GM12878 (cell line): ENCODE measurements at places on chromosomes 6 and 20. TPM values are rescaled to one million over a fixed set of nuclear protein-coding genes. Genes with fewer than 3 reads are reported as not detected.

DNA sequence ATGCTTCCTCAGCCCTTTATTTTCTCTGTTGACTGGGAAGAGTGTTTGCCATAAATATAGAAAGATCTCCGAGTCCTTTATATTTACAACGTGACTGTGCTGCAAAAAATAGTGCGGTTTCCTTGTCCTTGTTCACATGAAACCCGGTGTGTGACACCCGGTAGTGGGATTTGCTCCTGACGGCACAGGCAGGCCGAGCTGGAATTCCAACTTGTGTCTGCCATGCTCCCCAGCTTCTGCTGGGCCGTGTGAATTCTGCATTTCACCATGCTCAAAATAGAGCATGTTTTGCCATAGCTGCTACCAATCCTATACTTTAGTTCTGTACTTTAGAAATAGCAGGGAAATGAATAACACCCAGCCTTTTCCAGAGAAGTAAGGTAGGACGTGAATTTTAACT is 60.3 kb upstream of the PDE10A start:
- no peak for DNase-seq
- H3K27ac ChIP-seq, result no peak overlapping the region
- no peaks in the 10 kb centered on the region for H3K27me3 ChIP-seq
- no peaks in the 10 kb centered on the region for H3K4me1 ChIP-seq
- no peak overlapping the region for H3K4me3 ChIP-seq

DNA sequence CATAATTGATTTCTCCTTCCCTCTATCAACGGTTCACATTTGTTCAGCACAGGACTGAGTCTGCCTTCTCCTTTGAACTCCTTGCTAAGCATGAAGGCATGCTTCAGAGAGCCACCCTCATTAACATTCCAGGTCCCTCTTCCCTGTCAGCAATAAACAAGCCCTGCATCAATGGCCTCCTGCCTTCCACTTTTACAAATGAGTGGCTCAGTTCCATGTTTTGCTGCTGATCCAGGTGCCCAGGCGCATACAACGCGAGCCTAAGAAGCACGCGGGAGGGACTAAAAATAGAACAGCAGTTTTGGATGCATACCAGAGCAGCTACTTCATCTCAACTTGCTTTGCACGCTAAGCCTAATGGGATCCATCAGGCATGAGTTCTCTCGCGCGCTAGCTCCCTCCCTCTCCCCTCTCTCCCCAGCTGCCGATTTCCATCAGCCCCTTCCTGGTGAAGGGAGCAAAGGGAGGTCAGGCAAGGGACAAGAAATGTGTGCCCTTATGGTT is 53.4 kb downstream of the TRAF3IP2 start:
- H3K4me1 ChIP-seq, result no peaks in the 10 kb centered on the region
- no peak overlapping the region for H3K27ac ChIP-seq
- no peak for DNase-seq
- no peaks in the 10 kb centered on the region; the same call in 1 of the 2 replicates for H3K36me3 ChIP-seq
- no peaks in the 10 kb centered on the region for H3K27me3 ChIP-seq

DNA sequence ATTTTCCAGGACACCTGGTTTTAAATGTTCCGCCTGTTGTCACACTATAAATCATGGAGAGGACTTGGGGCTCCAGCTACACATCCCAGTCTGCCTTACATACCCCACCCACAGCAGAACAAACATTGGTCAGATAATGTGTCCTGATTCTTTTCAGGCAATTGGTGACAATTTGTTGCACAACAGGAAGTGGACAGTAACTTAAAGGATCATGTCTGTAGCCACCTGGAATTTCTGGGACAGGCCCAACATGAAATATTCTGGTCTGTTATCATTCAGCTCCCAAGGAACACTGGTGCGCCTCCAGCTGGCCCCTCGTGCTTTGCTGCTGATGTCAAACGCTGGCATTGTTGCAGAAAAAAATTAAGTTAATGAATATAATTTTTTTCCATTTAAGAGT is 117.2 kb downstream of the SOBP start:
- no peak for DNase-seq
- no peaks in the 10 kb centered on the region for H3K27me3 ChIP-seq
- no peaks in the 10 kb centered on the region for H3K36me3 ChIP-seq
- H3K27ac ChIP-seq, result no peak overlapping the region

DNA sequence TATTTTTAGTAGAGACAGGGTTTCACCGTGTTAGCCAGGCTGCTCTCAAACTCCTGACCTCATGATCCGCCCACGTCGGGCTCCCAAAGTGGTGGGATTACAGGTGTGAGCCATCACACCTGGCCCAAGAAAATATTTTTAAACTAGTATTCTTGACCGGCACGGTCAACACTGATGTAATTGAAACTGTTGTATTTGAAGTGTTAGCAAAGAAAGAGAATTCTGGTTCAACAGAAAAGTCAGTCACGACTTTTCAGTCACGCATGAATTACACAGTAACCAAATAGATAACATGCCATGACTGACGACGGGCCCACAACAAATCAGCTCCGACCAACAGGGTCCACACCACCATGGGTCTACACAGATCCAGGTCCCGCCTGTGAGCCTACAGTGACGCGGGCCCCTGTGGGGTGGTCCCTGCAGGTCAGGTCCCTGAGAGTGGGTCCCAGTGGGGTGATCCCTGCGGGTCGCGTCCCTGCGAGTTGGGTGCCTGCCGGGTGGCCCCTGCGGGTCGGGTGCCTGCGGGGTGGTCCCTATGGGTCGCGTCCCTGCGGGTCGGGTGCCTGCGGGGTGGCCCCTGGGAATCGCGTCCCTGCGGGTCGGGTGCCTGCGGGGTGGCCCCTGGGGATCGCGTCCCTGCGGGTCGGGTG is 1.0 kb downstream of the GMEB2 start:
- peak overlapping the region; percentile 81 for H3K27ac ChIP-seq
- H3K27me3 ChIP-seq, result no peaks in the 10 kb centered on the region
- DNase-seq, result no peak
- H3K4me3 ChIP-seq, result peak overlapping the region; percentile 82

GRCh38 chr20:829551-829950 is 4.0 kb upstream of the FAM110A start:
- no peak for DNase-seq
- H3K27me3 ChIP-seq, result no peaks in the 10 kb centered on the region
- H3K4me3 ChIP-seq, result no peak overlapping the region
- H3K27ac ChIP-seq, result no peak overlapping the region
- H3K4me1 ChIP-seq, result peaks cover 4% of the 10 kb centered on the region

DNA sequence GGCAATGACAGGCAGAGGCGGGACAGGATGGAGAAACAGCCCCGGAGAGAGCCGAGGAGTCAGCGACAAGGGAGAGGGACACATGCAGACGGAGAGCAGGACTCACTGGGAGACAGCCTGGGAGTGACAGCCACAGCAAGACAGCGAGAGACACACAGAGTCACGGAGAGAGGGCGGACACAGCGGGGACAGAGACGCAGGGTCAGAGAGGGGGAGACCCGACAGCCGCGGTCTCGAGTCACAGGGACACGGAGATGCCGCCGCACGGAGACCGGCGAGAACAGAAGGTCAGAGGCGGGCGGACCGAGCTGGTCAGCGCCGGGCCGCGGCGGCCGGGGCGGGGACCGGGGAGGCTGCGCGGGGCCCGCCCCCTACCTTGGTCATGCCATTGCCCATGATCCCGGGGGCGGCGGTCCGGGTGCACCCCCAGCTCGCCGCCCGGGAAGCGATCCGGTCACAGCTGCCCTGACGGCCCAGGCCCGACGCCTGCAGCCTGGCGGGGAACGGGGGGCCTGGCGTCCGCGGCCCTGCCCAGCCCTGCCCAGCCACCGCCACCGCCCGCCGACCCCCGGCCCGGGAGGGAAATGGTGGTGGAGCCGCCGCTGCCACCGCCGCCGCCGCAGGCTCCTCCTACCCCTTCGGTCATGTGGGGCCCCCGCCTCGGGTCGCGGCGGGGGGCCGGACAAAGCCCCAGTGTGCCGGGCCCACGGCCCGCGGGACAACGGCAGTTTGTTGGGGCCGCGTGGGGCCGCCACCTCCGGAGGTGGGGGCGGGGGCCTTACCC is at the start of the genes DUSP15 and TTLL9:
Gene DUSP15, minus strand, starts transcription at position 586 of the 784 bp plus-strand sequence. Its CDS starts 190 bp downstream, at position 396.
Gene TTLL9, plus strand, starts transcription at position 693 of the 784 bp plus-strand sequence. CDS start 493 bp downstream, outside the sequence.
- peaks cover 6% of the 10 kb centered on the region for H3K27me3 ChIP-seq
- H3K4me1 ChIP-seq, result peaks cover 13% of the 10 kb centered on the region
- DNase-seq, result no peak
- no peak within 1 kb of the TSS for H3K27ac ChIP-seq
- no peaks in the 10 kb centered on the region for H3K36me3 ChIP-seq
- peak within 1 kb of the TSS; percentile 41; the same call in 1 of the 2 replicates for H3K4me3 ChIP-seq

DNA sequence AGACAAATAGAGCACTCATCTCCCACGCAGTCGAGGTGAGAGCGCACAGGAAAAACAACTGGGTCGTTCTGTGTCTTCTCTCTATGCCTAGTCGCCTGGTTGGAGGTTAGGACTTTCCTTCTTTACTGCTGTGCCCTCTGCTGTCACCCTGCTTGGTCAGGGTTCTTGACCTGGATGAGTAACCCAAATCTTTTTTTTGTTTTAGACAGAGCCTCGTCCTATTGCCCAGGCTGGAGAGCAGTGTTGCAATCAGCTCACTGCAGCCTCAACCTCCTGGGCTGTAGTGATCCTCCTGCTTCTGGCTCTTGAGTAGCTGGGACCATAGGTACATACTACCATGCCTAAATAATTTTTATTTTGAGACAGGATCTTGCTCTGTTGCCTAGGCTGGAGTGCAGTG is 24.5 kb downstream of the PRPF6 start:
- no peak overlapping the region for H3K27ac ChIP-seq
- no peak for DNase-seq
- H3K4me3 ChIP-seq, result no peak overlapping the region
- peaks cover 6% of the 10 kb centered on the region for H3K4me1 ChIP-seq

- H3K4me1 ChIP-seq, result no peaks in the 10 kb centered on the region
- no peak overlapping the region for H3K27ac ChIP-seq
- no peaks in the 10 kb centered on the region for H3K27me3 ChIP-seq
- no peak overlapping the region for H3K4me3 ChIP-seq
Measured at GRCh38 chr6:139144490-139145085, 9.7 kb downstream of the HECA start.

The ZBTB9 gene
- 9.2 and 10.4 TPM in 2 replicates for total RNA-seq

The RBM24 gene
- total RNA-seq, result not detected in 2 replicates

GRCh38 chr20:50602432-50603088 is 88.8 kb downstream of the RIPOR3 start:
- peaks cover 9% of the 10 kb centered on the region; the same call in 1 of the 2 replicates for H3K4me1 ChIP-seq
- no peak overlapping the region for H3K4me3 ChIP-seq
- no peaks in the 10 kb centered on the region for H3K36me3 ChIP-seq
- no peak for DNase-seq
- no peaks in the 10 kb centered on the region for H3K27me3 ChIP-seq
- no peak overlapping the region for H3K27ac ChIP-seq

DNA sequence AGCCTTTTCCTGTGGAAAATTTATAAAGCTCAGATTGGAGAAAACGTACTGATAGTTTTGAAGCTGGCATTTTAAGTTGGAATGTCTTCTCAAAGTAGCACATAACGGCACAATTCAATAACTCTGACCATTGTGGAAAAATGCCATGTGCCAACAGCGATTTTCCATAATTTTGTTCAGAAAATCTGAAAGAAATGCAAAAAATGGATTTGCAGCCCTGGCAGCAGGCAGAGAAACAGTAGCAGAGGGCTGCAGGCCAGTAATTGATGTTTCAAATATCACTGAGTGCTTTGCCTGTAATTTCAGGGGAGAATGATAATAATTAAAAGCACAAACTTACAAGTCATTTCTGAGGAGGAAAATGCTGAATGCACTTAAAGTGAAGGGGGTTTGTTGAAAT is 507.4 kb downstream of the MAFB start:
- no peaks in the 10 kb centered on the region for H3K27me3 ChIP-seq
- no peak overlapping the region for H3K4me3 ChIP-seq
- no peak overlapping the region for H3K27ac ChIP-seq
- no peaks in the 10 kb centered on the region for H3K36me3 ChIP-seq

The LY6G6D gene
- not detected in 2 replicates for total RNA-seq

The AVP gene
- not detected in 2 replicates for total RNA-seq

DNA sequence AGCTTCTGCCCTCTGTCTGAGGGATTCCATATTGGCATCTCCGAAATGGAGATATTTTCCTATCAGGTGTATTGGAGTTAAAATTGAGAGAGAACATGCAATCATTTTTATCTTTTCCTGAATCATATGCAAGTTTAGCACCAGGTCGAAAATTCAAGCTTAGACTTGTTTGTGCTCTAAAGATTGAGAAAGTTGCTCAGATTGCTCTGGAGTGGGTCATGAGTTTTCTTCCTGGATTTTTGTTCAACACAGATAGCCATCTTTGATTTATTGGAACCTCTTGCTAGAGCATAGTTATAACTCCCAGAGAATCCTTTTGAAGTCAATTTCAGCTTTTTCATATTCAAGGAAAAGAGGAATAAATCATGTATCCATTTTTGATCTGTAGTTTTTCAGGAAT is 373.5 kb upstream of the FLRT3 start:
- no peak overlapping the region for H3K27ac ChIP-seq
- no peaks in the 10 kb centered on the region for H3K27me3 ChIP-seq
- no peak overlapping the region for H3K4me3 ChIP-seq
- H3K36me3 ChIP-seq, result no peaks in the 10 kb centered on the region

- no peak overlapping the region for H3K4me3 ChIP-seq
- H3K27me3 ChIP-seq, result no peaks in the 10 kb centered on the region
Measured at GRCh38 chr6:135132776-135133175, 48.3 kb upstream of the MYB start.

The APOBEC2 gene
- not detected in 2 replicates for total RNA-seq

- H3K4me3 ChIP-seq, result no peak overlapping the region
- no peaks in the 10 kb centered on the region for H3K27me3 ChIP-seq
- DNase-seq, result no peak
Measured at GRCh38 chr20:61746781-61747180, 318.9 kb downstream of the TAF4 start.

The UNC5CL gene
- total RNA-seq, result 0.48 and 0.74 TPM in 2 replicates

The RAD21L1 gene
- not detected in 2 replicates for total RNA-seq

- H3K36me3 ChIP-seq, result no peaks in the 10 kb centered on the region
- DNase-seq, result no peak
- peaks cover 19% of the 10 kb centered on the region for H3K4me1 ChIP-seq
- peak overlapping the region; percentile 69 for H3K4me3 ChIP-seq
Measured at GRCh38 chr20:36093025-36093803, 61.3 kb upstream of the EPB41L1 start.

GRCh38 chr6:157088841-157089240 is 234.5 kb downstream of the TMEM242 start:
- no peaks in the 10 kb centered on the region for H3K27me3 ChIP-seq
- peaks cover 4% of the 10 kb centered on the region; the same call in 1 of the 2 replicates for H3K4me1 ChIP-seq
- H3K4me3 ChIP-seq, result no peak overlapping the region
- peaks cover 25% of the 10 kb centered on the region for H3K36me3 ChIP-seq

DNA sequence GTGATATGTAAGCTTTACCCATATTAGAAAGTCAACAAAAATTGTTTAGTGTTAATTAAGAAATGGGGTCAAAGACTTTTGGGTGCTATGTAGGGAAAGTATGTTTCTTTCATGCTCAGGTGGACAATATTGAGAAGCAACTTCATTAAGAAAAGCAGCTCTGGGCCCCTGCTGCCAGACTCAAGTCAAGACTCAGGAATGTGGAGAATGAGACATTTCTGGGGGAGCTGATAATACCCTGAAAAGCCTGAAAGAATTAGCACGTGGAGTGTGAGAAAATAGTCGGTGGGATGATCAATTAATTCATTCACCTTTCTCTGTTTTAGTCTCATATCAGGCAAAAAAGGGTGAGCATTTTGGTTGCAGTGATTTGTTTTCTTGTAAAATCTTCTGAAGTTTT is 175.1 kb upstream of the IMPG1 start:
- H3K4me3 ChIP-seq, result no peak overlapping the region
- no peaks in the 10 kb centered on the region for H3K36me3 ChIP-seq
- H3K27ac ChIP-seq, result no peak overlapping the region
- H3K27me3 ChIP-seq, result no peaks in the 10 kb centered on the region

- H3K27me3 ChIP-seq, result no peaks in the 10 kb centered on the region
- H3K27ac ChIP-seq, result no peak overlapping the region
- H3K4me1 ChIP-seq, result no peaks in the 10 kb centered on the region
Measured at GRCh38 chr6:146974351-146974750, 229.9 kb upstream of the STXBP5 start.
